ENCODE measurements at places on chromosomes 7 and 10.

- DNase-seq = no peak
These were observed 28.6 kb upstream of the SAR1A start for GRCh38 chr10:70198696-70199466.

- DNase-seq = no peak
These were observed 202.1 kb downstream of the PTEN start for GRCh38 chr10:88065383-88066049.

DNA sequence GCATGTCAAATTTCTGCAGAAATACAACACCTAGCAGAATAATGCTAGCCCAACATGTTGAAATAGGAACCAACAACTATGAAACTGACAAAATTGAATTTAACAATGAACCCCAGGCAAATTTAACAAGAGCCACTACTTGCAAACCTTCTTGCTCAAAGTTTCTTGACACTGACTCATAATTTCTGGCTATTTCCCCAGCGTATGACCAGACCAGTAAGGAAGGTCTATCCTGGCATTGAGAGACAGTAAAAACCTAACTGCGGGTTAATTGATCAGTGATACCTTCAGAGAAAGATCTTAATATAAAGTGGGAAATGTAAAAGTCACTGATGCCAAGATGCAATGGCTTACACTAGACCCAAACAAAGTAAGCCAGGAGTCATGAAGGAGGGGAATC is 510.1 kb downstream of the ARL4A start:
- peak; percentile 70 for DNase-seq

DNA sequence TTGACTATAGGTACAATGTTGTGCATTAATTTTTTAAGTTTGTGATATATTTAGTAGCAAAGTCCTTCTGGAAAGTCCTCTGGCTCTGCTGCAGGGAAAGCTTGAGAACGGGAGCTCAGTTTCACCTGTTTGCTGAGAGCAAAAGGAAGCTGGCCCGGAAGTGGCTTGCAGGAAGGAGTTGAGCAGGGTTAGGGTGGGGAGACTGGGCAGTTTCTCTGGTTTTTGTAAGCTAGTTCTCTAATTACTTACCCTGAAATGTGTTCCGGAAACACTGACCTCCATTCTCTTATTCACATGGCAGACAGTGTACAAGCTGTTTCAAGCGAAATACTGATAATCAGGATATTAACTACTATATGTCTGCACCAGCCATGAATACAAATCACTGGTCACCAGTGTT is 22.3 kb downstream of the MAP3K8 start:
- no peak for DNase-seq

DNA sequence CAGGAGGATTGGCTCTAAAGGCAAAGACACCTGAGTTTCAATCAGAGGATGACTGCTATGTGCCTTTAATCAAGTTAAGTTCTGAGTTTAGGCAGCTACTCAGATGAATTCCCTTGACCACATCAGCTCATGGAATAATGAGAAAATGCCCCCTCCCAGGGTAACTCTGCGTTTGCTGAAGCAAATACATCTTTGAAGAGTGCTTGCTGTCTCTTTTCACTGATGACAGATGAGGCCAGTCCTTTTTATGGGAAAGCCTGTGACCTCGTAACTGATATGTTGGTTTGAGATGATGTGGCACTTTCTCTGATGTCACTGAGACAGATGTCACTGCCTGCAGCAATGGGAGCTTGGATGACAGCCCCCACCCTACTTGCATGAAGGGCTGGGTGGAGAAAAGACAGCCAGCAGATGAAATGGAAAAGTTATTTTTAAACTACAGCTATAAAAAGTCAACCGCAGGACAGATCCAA is 43.7 kb upstream of the DGKI start:
- no peak for DNase-seq

DNA sequence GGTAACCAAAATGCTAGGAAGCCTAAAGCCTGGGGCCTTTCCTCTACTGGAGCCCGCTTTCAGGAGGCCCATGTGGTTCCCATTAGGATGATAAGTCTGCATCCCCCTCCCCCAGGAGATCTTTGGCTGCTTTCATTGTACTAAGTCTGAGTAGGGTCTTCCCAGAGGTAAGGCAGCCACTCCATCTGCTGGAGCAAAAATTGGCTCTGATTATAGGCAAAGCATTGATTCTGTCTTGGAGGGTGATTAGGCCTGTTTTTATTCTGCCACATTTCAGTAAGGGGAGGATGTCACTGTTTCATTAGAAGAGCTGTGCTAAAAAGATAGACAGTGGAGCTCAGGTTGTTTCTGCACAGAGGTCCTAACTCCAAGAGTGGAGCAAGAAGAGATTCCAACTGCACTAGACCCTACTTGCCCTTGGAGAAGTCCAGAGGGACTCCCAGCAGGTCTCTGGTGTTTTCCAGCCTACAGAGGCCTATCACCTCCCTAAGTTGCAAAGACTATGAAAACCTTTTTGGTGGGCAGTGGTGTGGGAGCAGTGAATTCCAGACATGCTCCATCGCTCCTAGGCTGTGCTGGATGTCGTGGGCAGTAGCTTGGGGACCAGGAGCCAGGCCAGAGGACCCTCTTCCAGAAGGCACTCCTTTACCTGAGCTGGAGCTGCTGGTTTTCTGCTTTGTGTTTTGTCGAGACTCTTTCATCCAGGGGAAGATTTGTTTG is 7.1 kb upstream of the HOXA2 start:
- no peak for DNase-seq

DNA sequence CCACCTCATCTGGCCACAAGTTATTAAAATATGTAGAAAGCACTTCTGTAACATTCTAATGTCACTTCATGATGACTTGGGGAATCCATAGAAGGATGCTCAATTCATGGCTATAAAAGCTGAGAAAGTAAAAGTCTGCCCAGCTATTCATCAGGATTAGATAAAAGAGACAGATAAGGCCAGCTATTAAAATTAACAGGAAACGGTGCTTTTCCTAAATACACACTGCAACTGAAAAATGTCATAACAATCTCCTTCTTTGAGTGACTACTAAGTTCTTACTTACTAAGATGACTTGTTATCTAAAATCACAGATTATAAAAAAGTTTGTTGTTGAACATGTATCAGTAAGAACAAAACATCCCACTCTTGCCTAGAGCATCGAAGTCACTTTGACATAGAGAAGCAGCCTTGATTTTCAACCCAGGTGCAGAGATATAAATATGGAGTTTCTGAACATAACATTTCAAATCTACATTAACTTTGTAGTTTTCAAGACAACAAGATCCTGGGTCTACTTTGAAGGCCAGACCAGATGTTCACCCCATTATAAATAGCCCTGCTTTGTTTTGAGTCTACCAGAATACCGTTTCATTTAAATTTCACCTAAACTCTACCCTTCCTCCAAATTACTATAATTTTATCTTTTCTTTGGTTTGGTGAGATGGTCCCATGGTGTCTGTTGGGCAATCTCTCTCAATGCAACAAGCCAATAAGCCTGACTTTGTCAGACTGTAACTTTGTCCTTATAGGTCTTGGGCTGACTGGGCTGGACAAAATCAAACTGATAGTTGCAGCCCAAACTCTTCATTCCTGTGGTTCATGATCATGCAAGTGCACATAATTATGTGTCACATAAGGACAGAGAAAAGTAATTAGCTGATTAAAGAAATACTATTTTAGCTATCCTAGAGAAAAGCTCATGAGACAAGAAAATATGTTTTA is 24.0 kb downstream of the HYCC1 start:
- peak; percentile 25 for DNase-seq

DNA sequence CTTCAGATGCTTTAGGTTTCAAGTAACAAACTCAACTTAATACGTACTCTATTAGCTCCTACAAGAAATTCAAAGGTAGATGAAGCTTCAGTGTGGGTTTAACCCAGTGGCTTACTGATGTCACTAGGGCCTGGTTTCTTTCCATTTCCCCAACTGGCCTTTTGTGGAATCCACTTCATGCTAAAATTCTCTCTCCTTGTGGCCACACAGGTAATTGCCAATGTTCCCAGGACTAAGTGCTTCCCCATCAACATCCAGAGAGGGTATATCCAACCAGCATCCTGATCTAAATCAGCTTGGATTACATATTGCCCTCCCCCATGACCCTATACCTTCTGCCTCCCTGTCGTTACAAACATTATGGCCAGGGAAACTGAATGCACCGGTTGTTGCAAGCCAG is 10.7 kb downstream of the FBXL13 start:
- no peak for DNase-seq

GRCh38 chr7:134731616-134732015 is 47.8 kb upstream of the CALD1 start:
- DNase-seq = no peak

DNA sequence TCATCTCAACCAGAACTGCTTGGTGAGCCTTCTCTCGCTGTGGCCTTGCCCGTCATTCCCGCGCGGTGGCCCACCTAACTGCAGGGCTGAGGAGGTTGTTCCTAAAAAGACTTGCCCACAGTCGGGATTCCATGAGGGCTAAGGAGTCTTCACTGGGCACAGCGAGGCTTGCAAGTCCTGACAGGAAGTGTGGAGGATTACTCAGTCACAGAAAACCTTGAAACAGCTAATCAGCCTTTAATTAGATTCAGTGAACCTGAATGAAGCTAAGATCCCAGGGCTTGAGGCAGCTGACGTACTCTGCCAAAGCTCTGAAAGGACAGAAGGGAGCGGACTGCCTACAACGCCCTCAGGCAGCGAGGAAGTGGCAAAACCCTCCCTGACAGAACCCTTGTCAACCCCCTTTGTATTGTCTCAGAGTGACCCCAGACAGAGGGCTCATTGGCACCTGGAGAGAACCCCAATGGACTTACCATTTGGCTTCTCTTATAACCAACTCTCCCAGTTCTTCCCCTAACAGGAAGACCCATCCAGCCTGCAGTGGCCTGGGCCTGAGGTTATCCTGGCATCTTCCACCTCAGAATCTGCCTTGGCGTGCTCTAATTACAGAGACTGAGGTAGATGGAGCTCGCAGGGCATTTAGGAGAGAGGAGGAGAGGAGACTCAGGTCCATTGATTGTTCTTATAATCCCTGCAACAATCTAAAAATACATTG is 2.5 kb upstream of the LAMB4 start:
- no peak for DNase-seq

GRCh38 chr7:73436031-73436929 is 2.7 kb downstream of the FZD9 start:
- DNase-seq = no peak

- no peak for DNase-seq
These were observed 71.2 kb downstream of the TRRAP start for GRCh38 chr7:98949336-98950044.

GRCh38 chr7:121337398-121337797 is 8.6 kb downstream of the WNT16 start:
- no peak for DNase-seq

DNA sequence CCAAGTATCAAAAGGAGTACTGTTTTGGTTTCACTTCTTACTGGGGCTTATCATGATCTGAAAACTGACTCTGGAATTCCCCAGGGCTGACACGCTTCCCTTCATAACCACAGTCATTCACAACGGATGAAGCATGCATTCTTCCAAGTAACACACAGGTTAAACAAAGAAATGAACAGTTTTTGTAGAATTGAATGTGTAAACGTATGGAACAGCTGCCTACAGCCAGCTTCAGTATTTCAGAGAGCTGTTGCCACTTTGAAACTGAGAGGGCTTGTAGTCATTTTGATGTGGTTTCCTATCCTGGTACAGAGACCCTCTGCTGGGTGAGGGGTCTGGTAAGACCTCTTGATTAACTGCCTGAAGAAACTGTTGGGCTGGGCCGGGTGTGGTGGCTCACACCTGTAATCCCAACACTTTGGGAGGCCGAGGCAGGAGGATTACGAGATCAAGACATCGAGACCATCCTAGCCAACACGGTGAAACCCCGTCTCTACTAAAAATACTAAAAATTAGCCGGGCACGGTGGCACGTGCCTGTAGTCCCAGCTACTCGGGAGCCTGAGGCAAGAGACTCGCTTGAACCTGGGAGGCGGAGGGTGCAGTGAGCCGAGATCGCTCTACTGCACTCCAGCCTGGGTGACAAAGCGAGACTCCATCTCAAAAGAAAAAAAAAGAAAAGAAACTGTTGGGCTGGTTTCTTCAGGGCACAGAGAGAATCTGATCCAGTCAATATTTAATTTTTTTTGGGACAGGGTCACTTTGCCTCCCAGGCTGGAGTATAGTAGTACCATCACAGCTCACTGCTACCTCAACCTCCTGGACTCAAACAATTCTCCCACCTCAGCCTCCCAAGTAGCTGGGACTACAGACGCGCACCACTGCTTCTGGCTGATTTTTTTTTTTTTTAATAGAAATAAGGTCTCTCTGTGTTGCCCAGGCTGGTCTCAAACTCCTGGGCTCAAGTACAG is 4.7 kb downstream of the NFE2L3 start:
- DNase-seq = peak; percentile 85

- DNase-seq = no peak
These were observed 15.6 kb downstream of the PWWP2B start for GRCh38 chr10:132412316-132413192.

GRCh38 chr10:74213019-74213418 is 62.0 kb downstream of the ADK start:
- no peak for DNase-seq

DNA sequence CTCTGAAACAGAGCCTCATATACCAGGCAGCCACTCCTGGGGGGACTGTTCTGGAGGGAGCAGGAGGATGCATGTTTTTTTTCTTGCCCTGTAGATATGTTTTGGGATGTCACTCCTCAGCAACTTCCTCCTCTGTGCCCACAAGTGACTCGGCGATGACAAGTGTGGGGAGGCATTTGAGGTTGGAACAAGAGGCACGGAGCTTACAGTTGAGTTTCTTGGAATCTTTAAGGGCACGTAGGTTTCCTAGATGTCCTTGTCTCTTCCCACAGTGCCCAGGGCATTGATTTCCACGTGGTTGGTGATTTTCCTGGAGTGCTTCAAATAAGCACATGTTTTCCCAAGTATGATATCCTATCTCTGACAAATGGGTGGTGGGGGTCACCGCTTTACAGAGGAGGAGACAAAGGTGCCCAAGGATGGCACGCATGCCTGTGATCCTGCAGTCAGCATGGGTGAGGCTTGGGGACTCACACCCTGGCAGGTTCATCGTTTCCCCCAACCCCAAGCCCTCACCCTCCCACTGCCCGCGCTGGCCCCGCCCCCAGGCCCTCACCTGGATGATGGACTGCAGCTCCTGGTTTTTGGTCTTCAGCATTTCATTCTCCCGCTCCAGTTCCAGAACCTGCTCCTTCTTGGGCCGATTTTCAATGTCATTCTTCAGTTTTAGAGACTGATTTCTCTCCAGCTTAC is 95.2 kb upstream of the GNA12 start:
- peak; percentile 7 for DNase-seq

GRCh38 chr7:127754457-127754856 is 102.5 kb downstream of the SND1 start:
- DNase-seq = no peak

DNA sequence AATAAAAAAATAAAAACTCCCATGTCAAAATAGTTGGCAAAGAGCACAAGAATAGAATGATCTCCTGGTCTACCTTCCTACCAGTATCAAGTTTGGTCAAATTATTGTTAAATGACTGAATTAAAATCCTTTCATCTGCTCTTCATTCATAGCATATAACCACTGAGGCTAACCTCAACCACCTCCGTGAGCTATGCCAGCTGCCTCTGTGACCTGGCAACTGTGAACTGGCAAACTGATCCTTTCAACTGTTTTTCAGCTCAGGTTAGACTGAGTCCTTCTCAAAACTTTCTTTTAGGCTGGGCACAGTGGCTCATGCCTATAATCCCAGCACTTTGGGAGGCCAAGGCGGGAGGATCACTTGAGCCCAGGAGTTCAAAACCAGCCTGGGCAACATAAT is 36.1 kb downstream of the NUDCD3 start:
- DNase-seq = no peak
